Mesendoderm (in vitro differentiated cells): ENCODE measurements at places on chromosomes 4 and X.

- no peak for DNase-seq
Measured at GRCh38 chrX:108064001-108064400, 19.1 kb downstream of the VSIG1 start.

DNA sequence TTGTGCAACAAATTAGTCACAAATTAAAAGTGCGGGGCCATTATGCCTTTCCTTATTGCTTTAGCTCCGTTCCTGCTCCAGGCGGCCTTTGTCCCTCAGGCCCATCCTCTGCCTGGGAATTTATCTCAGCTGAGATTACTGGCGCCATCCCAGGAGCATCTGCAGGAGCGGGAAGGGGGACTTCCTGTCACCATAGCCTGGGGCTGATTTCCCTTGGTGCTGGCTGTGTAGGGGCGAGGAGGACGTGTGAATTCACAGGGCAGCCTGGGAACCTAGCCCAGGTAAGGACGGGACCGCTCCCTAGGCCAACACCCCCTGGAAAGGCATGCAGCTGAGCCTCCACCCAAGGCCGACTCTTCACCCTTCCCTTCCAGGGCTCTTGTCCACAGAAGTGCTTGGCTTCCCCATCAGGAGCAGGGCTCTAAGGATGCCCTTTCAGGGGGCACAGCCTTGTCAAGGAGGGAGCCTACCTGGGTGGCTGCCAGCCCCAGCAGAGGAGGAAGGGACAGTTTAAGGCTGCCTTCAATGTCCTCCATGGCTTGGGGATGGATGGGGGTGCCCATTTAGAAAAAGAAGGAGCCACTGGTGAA is 72.6 kb upstream of the NKX1-1 start:
- peak; percentile 40 for DNase-seq

- DNase-seq: peak; percentile 86
Measured at GRCh38 chr4:156941940-156942548, 29.6 kb downstream of the PDGFC start.

DNA sequence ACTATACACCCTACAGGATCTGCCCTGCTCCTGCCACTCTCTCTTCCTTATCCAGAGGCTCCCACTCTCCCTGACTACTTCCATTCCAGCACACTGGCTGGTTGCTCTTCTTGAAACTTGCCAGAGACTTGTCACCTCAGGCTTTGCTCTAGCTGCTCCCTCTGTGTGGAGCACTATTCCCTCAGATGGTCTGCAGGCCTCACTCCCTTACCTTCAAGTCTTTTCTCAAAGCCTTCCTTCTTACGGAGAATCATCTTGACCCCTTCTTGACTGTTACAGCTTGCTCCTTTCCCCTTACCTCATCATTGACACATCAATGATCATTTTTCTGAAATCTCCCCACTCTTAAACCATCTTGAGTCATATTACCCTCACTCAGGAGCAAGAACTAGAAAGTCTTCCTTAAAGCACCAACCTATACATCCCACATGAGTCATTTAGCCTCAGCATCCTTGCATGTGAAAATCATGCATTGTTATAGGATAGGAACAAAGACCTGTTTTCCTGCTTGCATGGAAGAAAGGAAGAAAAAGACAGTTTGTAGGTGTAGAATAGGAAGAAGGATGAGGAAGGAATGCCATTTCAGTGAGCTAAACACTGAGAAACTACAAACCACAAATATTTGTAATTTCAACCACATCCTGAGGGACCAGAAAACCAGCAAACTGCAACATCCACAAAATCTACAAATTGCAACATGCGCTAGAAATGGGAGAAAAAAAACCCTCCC is 55.7 kb downstream of the ANTXR2 start:
- peak; percentile 18 for DNase-seq

GRCh38 chr4:70705183-70706043 is 16.4 kb upstream of the RUFY3 start:
- DNase-seq: peak; percentile 84

- no peak for DNase-seq
Measured at GRCh38 chr4:139785356-139785755, 119.7 kb downstream of the MGST2 start.

DNA sequence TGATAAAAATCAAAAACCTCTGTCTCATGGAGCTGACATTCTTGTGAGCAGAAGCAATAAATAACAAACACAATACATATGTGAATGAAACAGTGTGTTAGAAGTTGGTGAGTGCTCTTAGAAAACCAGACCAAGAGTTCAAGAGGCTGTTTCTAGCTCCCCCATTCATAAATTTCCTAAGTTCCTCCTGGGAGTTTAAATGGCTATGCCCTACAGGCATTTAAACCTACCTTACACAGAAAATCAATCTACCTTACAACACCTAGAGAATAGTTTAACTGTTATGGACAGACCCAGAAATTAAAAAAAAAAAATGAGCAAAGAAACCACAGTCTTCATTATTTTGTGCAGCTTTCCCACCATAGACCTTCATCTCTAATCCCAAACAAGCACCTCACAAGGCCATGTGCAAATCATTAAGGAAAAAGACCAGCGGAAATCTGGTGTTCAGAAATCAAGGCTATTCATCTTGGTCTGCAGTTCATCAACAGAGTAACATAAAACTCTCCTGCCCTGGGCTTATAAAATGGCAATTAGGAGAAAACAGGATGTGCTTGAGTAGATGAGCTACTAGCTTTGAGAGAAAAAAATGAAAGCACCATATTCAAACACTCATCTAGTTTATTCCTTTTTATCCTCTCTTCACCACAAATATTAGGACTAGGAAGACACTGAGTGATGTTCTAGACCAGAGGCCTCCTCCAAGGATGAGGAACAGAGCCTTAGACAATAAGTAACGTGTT is 147.2 kb downstream of the SHROOM3 start:
- DNase-seq: no peak

GRCh38 chr4:104394406-104395167 is 100.1 kb downstream of the CXXC4 start:
- peak; percentile 18 for DNase-seq

- no peak for DNase-seq
Measured at GRCh38 chr4:5802565-5802964, 90.3 kb downstream of the CRMP1 start.

GRCh38 chrX:12403474-12404082 is 265.3 kb downstream of the FRMPD4 start:
- no peak for DNase-seq

DNA sequence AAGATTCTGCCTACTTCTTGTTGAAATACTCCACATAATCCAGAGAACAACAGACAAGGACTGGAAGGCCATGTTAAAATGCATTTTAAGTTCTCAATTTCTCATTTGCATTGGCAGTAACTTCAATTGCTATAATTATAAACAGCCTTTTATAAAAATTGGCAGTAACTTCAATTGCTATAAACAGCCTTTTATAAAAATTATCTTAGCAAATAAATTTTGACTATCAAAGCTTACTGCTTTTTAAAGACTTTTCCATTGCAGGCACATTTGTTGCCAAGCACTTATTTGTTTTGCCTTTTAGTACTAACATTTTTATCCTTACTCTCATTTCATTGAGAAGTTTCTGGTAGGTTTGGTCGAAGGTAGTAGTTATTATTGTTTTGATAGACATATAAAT is 17.8 kb downstream of the SCFD2 start:
- no peak for DNase-seq
